ENCODE measurements at places on chromosomes 1 and 21.
A peak's percentile ranks its signal among the peaks of the same experiment; 100 is the strongest.

GRCh38 chr1:109627692-109628399 is 8.2 kb downstream of the AMPD2 start:
- no peak for DNase-seq

DNA sequence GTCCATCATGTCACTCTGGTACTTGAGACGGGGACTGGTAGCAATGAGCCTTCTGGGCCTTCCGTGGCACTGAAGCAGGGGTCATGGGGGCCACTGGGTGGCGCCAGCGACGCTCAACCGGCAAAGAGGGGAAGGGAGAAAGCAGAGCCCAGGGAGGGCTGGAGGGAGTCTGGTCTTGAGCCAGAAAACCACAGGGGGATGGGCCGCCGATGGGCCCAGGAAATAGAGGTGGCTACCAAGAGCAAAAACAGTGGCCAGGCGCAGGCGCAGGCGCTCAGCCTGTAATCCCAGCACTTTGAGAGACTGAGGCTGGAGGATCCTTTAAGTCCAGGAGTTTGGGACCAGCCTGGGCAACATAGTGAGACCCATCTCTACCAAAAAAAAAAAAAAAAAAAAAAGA is 21.8 kb downstream of the EXOC8 start:
- no peak for DNase-seq

GRCh38 chr1:28466226-28466778 is 39.5 kb upstream of the RCC1 start:
- no peak for DNase-seq

- DNase-seq, result no peak
Observed at GRCh38 chr1:107593501-107594209, 371.3 kb downstream of the VAV3 start.

DNA sequence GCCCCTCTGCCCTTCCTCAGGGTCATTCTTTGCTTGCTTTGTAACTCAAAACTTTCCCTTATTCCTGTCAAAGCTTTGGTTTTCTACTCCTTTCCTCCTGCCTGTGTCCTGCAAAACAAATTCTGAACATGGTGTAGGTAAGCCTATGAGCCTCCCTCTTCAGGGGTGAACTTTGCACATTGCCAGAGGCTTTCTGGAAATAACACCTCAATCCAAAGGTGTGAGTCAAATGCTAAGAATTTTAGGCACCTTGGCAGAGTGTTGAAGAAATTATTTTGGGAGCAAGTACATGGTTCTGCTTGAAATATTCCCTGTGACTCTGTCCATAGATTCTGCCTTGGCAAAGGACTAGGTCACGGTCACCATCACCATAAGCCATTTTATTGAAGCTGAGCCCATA is 70.0 kb downstream of the PAPPA2 start:
- no peak for DNase-seq

- no peak for DNase-seq
Observed at GRCh38 chr1:54825696-54826095, 24.6 kb upstream of the TTC22 start.

DNA sequence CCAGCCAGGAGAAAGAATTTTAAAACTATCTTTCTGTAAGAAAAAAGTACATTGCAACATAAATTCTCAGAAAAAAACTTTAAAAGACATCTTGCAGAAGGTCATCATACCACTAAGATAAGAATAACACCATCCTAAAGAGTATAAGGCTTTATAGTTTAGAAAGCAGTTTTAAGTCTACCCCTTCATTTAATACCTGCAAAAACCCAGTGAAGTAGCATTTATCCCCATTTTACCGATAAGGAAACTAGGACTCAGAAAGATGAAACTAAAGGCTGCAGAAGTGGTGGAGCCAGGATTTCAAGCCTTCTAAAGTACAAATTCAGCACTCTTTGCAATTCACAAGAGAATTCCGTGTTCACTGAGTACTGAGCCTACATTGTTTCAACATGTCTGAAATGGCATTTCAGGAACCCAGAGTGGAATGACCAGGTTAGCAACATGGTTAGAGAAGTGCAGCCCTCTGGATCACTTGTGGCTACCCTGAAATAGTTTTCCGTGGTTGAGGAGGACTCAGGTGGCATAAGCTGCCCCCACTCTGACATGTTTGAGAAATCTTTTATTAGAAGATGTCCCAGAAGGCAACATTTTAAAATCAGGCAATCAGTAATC is 6.7 kb downstream of the MYCL start:
- no peak for DNase-seq

DNA sequence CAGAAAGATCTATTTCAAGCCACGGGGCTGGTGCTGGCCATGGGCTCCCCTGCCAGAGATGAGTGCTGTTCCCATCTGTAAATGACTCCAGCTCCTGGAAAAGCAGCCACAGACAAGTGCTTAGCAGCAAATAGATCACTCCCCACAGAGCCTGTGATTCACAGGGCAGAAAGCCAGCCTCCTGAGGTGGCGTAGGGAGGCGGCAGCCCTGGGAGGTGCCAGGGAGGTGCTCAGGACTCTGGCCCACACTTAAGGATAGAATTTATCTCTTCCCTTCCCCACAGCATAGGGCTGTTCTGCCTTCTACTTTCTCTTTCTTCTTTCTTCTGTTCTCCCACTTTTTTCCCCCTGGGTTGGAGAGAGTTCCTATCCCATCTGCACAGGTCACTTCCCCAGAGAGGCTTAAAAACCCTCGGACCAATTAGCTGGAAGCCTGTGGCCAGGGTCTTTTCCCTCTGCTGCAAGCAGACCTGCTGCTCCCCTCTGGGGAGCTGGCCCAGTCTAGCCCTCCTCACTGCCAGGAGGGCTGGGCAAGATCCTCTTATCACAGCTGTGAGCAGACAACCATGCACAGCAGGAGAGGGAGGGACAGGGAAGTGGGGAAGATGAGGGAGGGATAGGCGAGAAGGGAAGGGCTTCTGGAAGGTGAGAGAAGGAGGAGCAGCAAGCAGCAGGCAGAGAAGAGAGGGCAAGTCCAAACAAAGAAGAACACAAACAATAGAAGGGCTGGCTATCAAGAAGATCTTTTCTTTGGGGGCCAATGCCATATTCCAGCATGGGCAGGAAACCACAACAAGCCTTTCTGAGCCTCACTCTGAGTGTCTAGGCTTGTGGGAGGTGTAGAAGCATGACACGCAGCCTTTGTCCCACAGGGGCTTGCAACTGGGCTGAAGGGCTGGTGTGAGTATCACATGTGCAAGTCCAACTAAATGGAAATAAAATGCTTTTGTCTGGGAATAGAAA is 41.0 kb downstream of the KCND3 start:
- DNase-seq, result no peak

- DNase-seq, result peak; percentile 45
Observed at GRCh38 chr21:43975469-43976098, 36.5 kb upstream of the TRAPPC10 start.

GRCh38 chr1:37288900-37289299 is 185.5 kb upstream of the ZC3H12A start:
- DNase-seq, result no peak

- DNase-seq, result no peak
Observed at GRCh38 chr1:83897516-83897915, 101.4 kb downstream of the TTLL7 start.

GRCh38 chr1:61754545-61754944 is 12.3 kb downstream of the PATJ start:
- DNase-seq, result no peak

GRCh38 chr1:61865646-61866220 is 123.5 kb downstream of the PATJ start:
- no peak for DNase-seq

- DNase-seq, result no peak
Observed at GRCh38 chr21:18411565-18411964, 8.0 kb upstream of the TMPRSS15 start.

DNA sequence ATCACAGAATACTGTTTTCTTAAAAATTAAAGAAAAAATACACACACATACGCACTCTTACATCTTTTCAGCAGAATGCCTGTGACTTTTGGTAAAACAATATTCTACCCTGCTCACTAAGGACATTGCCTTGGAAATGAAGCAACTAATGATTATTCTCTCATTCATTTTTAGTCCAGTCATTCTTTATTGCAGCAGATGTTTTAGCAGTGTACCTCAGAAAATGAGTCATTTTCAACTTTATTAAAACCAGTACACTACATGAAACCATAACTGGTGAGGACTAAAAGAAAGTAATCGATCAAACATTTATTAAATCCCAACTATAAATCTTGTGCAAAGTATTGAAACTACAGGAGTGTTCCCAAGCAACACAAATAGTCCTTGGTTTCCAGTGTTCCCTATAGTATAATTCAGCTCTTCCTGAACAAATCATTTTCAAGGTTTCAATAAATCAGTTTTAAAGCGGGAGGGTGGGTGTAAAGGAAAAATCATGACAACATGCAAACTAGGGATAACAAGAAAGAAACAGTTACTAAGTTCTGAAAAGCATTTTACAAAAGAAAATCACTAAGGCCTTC is 114.2 kb downstream of the ADGRL4 start:
- peak; percentile 57 for DNase-seq

DNA sequence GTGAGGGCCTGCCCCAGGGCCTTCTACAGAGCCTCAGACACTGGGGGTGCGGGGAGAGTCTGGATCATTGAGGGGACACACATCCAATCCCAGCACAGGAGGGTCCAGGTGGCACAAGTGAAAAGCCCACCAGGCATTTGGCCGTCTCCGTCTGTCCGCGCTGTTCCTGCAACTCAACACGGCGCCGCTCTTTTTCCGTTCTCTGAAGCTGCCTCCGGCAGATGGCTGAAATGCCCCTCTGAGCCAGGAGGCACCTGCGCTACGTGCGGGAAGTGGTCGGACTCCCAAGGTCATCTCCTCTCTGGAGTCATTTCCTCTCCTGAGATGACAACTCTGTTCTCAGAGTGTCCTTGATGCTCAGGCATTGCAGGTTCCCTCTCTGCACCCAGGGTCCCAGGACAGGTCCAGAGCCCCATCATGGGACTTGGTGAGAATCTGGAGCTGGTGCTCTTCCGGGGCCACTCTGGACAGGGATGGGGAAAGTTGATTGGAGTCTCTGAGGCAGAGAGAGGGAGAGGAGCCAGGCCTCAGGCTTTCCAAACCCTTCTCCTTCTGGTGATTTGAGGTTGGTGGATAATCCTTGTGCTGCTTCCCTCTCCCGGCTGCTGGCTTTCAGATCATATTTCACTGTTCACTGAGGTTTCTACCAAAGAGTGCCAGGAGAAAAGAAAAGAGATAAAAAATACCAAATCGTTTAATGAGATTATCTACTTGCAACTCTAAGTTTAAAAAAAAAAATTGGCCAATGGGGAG is 14.0 kb upstream of the MIXL1 start:
- DNase-seq, result no peak

GRCh38 chr1:71054281-71054731 is 6.7 kb upstream of the PTGER3 start:
- DNase-seq, result peak; percentile 9

GRCh38 chr1:175399795-175400194 is 207.2 kb upstream of the KIAA0040 start:
- no peak for DNase-seq

- peak; percentile 66 for DNase-seq
Observed at GRCh38 chr1:178739285-178740045, 14.4 kb downstream of the RALGPS2 start.

DNA sequence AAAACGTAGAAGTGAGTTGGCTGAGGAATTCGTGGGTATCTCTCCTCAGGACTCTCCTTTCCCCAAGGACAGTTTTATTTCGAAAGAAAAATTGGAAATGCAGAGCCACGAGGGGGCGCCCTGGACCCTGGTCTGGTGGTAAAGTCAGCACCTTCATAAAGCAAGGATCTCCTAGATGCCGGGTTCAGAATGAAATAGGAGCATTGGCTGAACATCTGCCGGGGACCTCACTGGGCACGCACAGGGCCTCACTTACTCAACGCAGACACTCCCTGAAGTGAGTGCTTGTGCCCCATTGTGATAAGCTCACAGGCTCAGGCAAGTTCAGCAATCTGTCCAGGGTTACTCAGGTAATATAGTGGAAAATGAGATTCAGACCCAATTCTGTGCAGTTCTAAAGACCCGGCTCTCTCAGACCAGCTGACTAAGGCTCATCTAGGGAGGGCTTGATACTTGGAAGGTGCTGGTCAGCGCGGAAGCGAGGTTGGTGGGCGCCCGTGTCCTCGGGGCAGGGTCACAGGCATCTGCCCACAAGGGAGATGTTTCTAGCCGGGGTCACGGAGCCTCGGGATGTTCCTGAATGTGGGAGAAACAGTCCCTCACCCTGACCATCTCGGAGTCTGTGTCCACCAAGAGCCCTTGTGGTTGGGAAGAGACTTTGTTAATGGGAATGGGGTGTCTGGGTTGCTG is 55.7 kb upstream of the ETV3 start:
- peak; percentile 35 for DNase-seq

DNA sequence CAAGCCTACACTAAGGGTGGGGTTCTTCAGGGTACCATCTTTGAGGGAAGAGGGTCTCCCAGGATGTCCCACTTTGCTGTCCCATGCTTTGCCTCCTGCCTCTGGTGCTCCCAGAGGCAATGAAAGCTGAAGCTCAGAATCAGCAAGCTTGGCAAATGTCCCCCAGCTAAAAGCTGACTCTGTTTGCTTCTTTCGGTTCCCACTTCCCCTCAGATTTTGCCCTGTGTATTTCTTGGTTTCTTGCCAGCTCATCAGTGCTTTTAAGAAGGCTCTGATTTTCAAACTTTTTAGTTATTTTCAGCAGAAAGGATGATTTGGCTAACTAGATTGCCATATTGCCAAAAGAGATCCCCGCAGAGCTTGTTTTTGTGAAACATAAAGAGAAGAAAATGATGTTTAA is 33.1 kb upstream of the COG2 start:
- DNase-seq, result no peak

DNA sequence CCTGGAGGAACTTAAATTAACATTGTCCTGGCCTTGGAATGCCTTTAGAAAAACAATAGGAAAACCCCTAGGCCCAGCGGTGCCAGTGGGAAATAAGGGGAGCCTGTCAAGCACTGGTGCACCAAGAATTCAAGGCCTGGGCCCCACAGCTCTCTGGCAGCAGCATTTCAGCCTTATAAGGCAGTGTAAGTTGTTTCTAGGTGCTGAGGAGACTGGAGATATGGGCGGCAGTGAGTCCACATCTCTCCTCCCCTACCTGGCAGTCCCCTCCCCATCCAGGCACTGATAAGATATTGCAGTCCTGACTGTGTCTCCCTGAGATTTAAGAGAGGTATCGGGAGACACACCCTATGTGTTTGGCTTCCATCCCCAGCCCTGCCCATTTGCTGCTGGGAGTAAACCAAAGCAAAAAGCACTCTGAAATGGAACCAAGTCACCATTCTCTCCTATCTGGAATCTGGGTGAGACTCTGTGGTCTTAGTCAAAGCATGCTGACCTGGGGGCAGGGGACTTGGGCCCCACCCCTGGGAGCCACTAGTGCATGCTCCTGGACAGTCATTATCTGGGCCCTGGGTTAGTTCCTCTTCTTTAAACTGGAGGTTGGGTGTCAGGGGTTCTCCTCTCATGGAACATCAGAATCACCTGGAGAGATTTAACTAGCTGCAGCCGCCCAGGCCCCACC is 30.5 kb downstream of the DEGS1 start:
- DNase-seq, result no peak

DNA sequence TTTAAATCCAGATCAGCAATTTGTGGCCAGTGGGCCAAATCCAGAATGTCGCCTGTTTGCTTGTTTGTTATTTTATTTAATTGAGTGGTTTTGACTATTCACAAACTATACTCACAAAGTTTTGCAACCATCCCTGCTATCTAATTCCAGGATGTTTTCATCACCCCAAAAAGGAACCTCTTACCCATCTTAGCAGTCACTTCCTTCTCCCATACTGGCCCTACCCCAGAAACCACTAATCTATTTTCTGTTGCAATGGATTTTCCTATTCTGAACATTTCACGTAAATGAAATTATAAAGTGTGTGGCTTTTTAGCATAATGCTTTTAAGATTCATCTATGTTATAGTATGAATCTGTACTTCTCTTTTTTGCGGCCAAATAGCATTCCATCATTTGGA is 41.3 kb downstream of the WDTC1 start:
- no peak for DNase-seq

Measured in foreskin fibroblast (primary cell).